ENCODE measurements at places on chromosomes 2 and 18.

- no peak for DNase-seq
Measured at GRCh38 chr2:122780251-122780650, 1024.8 kb downstream of the TSN start.

- DNase-seq = no peak
Measured at GRCh38 chr2:101693991-101694588, 3.4 kb upstream of the MAP4K4 start.

DNA sequence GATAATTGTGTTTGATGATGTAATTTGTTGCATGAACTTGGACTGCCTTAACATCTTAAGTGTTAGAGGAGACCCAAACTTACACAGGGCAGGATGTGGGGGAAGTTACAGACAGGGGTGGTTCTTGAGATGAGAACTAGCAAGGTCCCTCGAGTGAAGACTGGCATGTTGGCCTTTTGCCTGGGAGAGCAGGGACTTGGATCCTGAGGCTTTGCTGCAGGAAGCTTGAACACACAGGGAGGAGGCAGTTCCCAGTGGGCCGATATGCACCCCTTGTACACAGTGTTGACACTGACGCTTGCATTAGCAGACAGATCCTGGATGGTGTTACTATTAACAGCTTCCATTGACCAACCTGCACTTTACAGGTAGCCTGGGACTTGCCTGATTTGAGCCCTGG lies 47.5 kb downstream of the CHRNA1 start:
- DNase-seq = no peak

DNA sequence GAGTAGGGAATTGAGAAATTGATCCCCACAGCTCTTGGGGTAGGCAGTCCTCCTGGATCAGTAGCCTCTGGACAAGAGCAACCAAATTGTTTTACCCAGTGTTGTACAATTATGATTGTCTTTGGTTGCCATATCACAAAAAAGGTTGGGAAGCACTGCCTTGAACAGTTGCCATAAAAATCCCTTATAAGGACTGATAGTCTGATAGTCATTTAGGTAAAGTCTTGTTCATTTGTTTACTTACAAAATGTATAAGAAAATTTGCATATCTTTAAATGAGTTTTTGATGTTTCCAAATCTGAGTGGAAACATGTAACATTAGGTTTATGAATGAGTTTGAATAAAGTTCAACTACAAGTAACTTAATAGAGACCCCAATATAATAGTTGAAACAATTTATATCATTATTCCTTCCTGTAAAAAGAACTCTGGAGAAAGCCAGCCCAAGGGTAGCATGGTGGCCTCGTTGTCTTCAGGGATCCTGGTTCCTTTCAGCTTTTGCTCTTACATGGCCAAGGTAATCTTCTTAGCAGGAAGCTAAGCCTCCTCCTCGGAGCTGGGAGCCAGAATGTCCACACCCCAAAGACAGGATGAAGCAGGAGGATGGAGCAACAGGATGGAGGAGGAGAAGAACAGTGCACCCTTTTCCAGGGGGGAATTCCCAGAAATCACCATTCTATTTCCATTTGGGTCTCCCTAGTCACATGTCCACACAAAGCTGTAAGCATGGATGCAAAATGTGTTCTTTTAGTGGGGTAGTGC lies 35.7 kb upstream of the NEMP2 start:
- DNase-seq = no peak

DNA sequence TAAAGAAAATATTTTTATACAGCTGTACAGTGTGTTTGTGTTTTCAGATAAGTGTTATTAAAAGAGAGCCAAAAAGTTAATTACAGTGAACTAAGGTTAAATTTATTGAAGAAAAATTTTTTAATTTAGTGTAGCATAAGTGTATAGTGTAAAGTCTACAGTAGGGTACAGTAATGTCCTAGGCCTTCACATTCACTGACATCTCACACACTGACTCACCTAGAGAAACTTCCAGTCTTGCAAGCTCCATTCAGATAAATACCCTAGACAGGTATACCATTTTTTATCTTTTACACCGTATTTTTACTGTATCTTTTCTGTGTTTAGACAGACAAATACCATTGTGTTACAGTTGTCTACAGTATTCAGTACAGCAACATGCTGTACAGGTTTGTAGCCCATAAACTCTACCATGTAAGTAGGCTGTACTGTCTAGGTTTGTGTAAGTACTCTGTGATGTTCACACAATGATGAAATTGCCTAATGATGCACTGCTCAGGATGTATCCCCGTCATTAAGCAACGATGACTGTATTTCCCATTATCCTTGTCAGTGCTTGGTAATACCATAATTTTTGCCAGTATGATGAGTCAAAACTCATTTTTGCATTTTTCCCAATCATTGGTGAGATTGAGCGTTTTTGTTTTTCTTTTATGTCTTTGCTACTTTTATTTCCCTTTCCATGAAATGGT lies 48.2 kb upstream of the B3GNT2 start:
- no peak for DNase-seq

- DNase-seq = no peak
Measured at GRCh38 chr2:98711506-98711905, 19.4 kb downstream of the MGAT4A start.

DNA sequence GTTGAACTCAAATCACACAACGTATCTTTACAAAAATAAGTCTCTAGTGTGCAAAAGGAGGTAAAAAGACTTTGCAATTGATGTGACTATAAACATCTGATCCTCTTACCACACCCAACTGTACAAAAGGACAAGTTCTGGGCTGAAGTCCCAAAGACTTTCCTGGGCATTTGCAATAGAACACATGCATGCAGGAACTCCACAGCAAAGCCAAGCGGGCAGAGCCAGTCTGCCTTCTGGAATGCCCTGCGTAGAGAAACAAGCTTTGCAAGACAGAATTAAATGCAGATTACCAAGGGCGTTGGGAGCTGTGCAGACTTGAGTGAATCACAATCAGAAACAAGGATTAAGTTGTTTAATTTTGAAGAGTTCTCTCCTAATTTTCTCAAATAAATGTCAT lies 208.4 kb upstream of the ZNF521 start:
- no peak for DNase-seq

DNA sequence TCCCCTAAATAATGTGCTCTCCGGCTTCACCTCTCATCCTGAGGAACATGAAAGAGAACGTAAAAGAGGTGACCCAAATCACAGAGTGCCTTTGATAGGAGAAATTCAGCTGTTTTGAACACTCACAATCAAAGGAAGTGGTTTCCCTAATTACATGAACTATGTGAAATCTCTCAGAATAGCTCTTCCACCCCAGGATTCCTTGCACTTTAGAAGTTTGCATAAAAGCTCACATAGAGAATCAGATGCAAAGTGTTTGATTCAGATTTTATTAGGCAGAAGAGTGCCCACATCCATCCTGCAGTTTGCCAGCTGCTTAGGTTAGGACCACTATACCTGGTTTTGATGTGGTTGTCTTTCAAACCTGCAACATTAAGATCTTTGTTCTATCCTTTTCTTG lies 61.0 kb downstream of the MAP3K20 start:
- no peak for DNase-seq

DNA sequence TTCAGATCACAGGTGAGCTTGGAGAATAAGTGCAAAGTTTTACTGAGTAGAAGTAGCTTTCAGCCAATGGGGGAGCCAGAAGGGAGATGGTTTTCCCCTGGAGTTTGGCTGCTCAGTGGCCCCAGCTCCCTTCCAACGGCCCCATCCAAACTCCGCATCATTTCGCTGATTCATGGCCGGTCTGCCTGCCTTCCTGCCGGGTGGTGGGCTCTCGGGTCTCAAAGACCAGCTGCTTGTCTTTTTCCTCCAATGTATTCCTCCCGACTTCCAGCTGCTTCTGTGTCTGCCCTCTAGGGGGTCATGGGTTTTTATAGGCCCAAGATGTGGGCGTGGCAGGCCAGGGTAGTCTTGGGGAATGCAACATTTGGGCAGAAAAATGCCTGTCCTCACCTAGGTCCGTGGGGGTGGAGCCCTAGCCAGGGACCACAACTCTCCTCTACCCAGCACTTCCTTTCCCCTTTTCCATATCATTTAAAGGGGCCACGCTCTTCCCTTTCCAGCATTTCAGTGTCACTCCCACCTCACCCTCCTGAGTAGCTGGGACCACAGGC lies 73.5 kb downstream of the MEX3C start:
- DNase-seq = no peak

- no peak for DNase-seq
Measured at GRCh38 chr18:43620936-43621335, 343.6 kb upstream of the SYT4 start.

DNA sequence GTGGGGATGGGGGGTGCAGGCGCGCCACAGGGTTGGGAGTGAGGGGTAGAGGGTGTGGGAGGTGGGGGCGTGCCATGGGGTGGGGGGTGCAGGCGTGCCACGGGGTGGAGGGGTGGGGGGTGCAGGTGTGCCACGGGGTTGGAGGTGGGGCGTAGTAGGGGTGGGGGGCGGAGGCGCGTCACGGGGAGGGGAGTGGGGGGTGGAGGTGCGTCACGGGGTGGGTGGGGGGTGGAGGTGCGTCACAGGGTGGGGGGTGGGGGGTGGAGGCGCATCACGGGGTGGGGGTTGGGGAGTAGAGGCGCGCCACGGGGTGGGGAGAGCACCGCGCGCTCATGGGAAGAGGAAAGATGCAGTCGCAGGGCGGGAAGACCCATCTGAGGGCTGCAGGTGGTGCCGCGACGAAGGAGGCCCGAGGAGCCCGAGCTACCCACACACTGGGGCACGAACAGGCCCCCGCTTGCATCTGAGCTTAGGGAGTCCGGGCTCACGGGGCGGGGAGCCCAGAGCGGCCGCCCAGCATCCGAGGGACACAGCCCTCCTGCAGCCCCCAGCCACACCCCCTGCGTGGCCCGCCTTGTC lies 37.5 kb downstream of the SNED1 start:
- DNase-seq = no peak

DNA sequence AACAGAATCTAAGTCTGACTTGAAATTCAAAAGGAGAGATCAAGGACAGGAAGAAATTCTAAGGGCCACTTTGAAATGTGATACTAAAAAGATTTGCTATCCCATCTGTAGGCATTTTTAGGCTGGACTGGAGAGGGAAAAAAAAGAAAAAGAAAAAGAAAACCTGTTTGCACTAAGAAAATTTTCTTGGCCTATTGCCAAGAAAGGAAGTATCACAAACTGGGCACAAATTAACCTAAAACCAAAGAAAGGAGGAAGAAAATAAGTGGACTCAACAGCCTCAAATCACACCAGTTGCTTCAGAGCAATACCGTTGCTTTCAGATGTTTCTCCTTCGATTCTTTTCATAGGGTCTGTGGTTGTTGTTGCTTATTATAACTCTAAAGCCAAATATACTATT lies 287.9 kb upstream of the VRK2 start:
- DNase-seq = no peak

- DNase-seq = no peak
Measured at GRCh38 chr2:49837561-49838293, 683.4 kb upstream of the FSHR start.

DNA sequence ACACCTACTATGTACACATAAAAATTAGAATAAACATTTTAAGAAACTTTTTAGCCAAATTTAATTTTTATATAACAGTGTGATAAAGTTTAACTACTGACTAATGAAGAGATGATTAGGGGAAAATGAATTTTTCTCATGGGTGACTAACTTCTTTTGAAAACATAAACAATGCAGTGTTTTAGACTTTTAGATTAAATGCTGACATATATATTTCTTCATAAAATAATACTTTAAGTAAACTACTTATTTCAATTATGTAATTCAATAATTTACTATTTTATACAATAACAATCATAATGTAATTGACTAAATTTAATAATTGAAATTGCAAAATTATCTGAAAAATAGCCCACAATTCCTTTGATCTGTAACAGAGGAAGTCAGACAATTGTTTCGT lies 233.3 kb upstream of the PXDN start:
- no peak for DNase-seq

GRCh38 chr2:231397011-231397927 lies 1.8 kb downstream of the B3GNT7 start:
- DNase-seq = no peak

DNA sequence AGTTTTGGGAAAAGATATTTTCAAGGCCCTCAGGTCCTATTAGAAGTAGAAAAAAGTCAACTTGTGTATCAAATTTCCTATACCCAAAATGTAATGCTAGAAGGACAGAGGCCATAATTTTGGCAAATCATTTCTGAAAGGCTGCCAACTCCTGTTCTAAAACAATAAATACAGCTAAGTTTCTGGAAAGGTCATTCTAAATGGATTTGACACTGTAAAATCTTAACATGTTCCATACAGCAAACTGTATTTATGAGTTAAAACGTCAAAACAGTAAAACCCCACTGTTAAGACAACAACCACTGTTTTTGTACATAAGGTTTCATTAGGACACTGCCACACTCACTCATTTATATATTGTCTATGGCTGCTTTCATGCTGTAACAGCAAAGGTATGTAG lies 9.7 kb downstream of the FAM98A start:
- DNase-seq = no peak

GRCh38 chr18:70188113-70188512 lies 17.4 kb downstream of the RTTN start:
- DNase-seq = no peak

- DNase-seq = no peak
Measured at GRCh38 chr2:191155608-191156071, 4.8 kb upstream of the STAT4 start.

GRCh38 chr18:56884511-56884910 lies 233.4 kb downstream of the WDR7 start:
- DNase-seq = no peak

- DNase-seq = no peak
Measured at GRCh38 chr2:6913415-6914157, 3.6 kb upstream of the RNF144A start.

GRCh38 chr2:123101434-123101833 lies 923.7 kb upstream of the CNTNAP5 start:
- DNase-seq = no peak

DNA sequence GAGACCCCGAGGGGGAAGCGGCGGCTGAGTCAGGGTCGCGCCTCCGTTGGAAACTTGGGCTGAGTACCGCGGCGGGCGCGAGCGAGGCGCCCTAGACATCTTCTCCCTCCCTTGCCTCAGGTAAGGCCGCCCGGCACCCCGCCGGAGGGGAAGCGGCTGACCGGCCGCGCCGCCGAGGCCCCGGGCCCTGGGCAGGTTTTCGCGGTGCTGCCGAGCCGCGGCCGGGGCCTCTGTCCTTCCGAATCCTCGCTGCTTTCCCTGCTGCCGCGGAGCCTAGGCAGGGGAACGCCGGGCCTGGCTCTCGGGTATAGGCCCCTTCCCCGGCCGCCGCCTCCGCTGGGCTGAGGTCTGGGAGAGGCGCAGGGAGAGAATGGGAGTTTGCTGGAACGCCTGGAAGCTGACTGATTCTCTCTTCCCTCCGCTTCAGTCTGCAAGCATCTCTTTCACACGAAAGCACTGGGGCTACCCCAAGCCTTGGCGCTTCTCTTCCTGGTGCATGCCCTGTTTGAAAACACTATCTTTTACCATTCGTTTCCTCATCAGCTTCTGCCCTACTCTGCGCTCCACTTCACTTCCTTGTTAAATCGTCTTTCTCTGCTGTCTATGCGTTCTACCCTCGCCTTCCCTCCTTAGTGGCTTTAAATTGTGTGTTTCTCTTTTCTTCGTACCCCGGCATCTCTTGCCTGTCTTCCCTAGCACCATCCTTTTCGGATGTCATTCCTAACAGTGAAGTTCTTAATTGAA lies 652 bp downstream of the PPM1B start:
- DNase-seq = peak; percentile 7

- no peak for DNase-seq
Measured at GRCh38 chr18:80137137-80137536, 28.1 kb downstream of the ADNP2 start.

Measured in stimulated activated CD8-positive, alpha-beta memory T cell treated with anti-CD3 and anti-CD28 coated beads, Interleukin-4, amount 100 ng/mL, for 1 hour (primary cell).